Lung microvascular endothelial cell (primary cell): ENCODE measurements at places on chromosomes 4 and X. TPM values are rescaled to one million over a fixed set of nuclear protein-coding genes. Genes with fewer than 3 reads are reported as not detected.

Gene PLK4
- total RNA-seq: 3.6 and 7.8 TPM in 2 replicates

Gene QRFPR
- 0.40 and 0.44 TPM in 2 replicates for total RNA-seq

Gene SHROOM4
- 22.9 and 27.6 TPM in 2 replicates for total RNA-seq

Gene TBC1D8B
- 2.2 and 3.4 TPM in 2 replicates for total RNA-seq

Gene ZNF674
- 3.1 and 4.0 TPM in 2 replicates for total RNA-seq

Gene FHIP1A
- total RNA-seq: 0.22 and 0.60 TPM in 2 replicates

Gene ETNPPL
- total RNA-seq: not detected in 2 replicates
